ENCODE measurements at places on chromosomes 4 and X.

GRCh38 chrX:23246001-23246400 lies 88.6 kb upstream of the PTCHD1 start:
- no peak for DNase-seq

GRCh38 chr4:13464543-13464942 lies 19.6 kb downstream of the RAB28 start:
- DNase-seq, result no peak

DNA sequence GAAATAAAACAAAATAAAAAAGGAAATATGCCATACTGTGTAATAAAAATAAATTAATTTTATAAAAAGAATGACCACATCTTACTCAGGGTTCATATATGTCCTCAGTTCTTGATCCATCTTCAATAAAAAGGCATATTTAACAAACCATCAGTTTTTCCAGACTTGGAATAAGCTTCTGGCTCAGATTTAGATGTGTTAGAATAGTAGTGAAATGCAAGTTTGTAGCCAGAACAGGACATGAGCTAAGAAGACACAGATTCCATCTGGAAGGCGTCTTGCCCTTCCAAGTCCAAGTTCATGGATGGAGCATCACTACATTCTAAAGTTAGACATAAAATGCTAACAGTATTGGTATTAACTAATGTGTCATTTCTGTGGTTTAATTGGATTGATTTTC lies 10.3 kb upstream of the LSM6 start:
- DNase-seq, result no peak

GRCh38 chrX:49178537-49178936 lies 6.8 kb downstream of the PLP2 start:
- DNase-seq, result no peak

- DNase-seq, result no peak
Measured at GRCh38 chr4:39636531-39637184, 2.0 kb downstream of the SMIM14 start.

GRCh38 chr4:154982187-154983047 lies 201.3 kb downstream of the RBM46 start:
- no peak for DNase-seq

- DNase-seq, result no peak
Measured at GRCh38 chr4:128275346-128275745, 12.3 kb downstream of the PGRMC2 start.

GRCh38 chr4:185061610-185062009 lies 43.3 kb downstream of the HELT start:
- DNase-seq, result no peak

- no peak for DNase-seq
Measured at GRCh38 chr4:113564493-113564892, 197.0 kb downstream of the CAMK2D start.

- peak; percentile 60 for DNase-seq
Measured at GRCh38 chrX:129769467-129770154, 10.1 kb upstream of the SASH3 start.

DNA sequence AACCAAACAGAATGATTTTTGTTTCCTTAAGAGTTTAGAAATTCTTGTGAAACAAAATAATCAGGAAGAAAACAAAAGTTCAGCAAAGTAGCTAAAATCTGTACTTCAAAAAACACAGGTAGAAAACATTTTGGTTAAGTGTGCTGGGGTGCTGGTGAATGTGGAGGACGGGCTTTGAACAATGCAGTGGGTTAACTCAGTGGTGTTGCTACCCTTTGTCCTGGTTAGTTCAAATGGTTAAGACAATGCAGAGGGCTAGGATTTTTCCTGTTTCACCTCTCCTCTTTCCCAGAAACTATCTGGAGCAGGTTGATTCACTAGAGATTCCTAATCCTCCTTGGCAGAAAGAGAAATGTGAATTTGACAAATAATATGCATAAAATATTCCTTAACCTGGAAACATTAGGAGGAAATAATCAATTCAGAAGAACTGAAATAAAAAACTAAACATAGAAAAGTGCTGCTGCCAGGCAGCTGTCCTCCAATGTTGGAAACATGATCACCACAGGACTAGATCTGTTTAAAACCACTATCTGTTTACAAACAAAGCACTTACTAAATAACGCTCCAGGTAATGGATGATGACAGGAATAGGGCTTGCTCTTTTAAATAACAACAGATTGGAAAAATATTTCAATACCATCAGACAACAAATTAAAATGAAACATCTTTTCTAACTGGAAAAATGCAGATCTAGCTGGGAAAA lies 148.9 kb downstream of the MAML3 start:
- no peak for DNase-seq

DNA sequence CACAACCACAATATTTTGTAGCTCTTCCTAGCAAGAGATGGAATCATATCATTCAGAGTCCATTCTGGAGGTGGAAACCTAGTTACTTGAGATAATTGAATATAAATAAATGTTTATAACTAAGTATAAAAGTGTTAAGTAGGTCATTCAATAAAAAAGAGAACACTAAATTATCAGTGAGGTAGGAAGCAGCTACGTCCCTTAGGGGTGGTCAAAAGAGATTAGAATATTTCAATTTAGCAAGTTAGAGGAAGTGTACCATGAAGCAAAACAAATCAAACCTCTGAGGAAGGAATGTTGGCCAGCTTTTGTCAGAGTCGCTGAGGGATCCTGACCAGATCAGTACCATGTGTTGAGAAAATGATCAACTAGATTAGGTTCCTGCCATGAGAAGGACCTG lies 38.0 kb downstream of the GK2 start:
- DNase-seq, result no peak

GRCh38 chr4:156251373-156252065 lies 297.9 kb upstream of the CTSO start:
- no peak for DNase-seq

DNA sequence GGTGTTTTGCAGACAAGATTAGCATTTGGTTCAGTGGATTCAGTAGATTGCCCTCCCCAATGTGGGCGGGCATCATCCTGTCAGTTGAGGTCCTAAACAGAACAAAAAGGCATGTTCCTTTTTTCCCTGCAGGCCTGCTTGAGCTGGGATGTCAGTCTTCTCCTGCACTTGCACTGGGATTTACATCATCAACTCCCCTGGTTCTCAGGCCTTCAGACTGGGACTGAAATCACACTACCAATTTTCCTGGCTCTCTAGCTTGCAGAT lies 278.9 kb upstream of the FTHL17 start:
- DNase-seq, result no peak

DNA sequence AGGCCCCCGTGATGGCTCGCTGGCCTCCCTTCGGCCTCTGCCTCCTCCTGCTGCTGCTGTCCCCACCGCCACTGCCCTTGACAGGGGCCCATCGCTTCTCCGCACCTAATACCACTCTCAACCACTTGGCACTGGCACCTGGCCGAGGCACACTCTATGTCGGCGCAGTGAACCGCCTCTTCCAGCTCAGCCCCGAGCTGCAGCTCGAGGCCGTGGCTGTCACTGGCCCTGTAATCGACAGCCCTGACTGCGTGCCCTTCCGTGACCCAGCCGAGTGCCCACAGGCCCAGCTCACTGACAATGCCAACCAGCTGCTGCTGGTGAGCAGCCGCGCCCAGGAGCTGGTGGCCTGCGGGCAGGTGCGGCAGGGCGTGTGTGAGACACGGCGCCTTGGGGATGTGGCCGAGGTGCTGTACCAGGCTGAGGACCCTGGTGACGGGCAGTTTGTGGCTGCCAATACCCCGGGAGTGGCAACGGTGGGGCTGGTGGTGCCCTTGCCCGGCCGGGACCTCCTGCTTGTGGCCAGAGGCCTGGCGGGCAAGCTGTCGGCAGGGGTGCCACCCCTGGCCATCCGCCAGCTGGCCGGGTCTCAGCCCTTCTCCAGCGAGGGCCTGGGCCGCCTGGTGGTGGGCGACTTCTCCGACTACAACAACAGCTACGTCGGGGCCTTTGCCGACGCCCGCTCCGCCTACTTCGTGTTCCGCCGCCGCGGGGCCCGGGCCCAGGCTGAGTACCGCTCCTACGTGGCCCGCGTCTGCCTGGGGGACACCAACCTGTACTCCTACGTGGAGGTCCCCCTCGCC lies 3.0 kb downstream of the PLXNB3 start:
- no peak for DNase-seq

- DNase-seq, result no peak
Measured at GRCh38 chr4:177131736-177132135, 177.9 kb upstream of the NEIL3 start.

DNA sequence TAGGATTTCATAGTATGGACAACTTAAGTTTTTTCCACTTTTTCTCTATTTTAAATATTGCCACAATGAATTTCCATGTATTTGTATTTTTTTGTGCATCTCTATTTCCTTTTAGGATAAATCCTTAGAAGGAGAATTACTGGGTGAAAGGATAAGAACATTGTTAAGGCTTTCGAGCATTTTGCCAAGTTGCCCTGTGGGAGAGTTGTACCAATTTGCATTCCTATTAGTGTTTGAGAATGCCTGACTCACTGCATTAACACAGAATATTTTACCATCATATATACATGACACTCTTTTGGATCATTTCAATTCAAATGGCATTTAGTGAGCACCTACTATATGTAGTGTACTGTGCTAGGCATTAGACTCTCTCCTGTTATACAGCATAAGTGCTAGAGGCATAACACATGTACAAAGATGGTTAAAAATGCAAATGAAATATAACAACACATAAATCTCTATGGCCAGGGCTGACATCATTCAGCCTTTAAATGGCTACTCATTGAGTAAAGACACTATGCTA lies 57.0 kb downstream of the PLAC1 start:
- no peak for DNase-seq

- DNase-seq, result no peak
Measured at GRCh38 chr4:24856586-24856985, 56.3 kb downstream of the CCDC149 start.

DNA sequence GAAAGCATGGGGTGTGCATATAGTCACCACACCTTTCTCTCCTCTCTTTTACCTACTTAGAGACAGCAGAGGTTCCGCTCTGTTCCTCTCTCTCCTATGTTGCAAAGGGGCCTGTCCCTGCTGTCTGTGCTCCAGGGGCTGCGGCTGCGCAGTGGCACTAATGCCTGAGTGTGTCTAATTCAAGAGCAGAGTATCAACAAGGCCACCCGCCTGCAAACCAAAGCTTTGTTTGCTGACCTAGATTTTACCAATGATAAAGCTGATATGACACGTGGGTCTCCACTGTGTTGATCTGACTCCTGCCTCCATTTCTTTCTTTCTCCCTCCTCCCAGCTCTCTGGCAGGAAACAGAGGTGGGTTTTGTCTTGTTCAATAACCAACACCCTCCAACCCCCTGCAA lies 74.9 kb downstream of the NSG1 start:
- DNase-seq, result no peak

DNA sequence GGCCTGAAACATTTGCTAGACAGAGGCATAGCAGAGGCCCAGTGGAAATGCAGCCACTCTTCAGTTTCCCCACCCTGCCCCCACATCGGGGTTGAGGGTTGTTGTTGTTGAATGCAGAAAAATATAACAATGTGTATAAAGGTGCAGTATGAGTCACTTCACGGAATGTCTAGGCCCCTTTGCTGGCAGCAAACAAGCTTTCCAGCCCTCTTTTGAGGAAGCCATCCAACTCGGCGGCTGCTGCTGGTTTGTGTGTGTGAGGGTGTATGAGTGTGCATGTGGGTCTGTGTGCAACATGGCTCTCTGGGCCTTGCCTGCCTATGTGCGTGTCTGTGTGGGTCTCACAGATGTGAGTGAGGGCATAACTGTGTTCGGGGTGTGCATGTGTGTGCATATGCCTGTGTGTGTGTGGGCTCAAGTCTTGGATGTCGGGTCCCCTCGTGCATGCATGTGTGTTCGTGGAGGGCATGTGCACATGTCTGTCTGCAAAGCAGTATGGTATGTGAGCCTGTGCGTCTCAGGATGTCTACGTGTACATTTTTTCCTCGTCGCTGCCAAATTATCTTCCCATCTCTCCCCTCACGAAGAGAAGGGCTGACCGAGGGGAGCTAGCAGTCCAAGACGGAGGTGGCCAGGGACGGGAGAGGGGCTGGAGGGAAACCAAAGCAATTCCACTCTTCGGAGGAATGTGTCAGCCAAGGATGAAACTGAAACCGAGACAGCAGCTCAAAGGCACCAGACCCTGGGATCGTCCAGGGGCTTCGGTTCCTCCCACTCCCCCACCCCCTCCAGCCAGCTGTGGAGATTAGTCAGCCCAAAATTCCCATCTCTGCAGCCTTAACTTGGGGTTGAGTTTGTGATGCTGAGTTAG lies 8.4 kb upstream of the ELF4 start:
- DNase-seq, result no peak

DNA sequence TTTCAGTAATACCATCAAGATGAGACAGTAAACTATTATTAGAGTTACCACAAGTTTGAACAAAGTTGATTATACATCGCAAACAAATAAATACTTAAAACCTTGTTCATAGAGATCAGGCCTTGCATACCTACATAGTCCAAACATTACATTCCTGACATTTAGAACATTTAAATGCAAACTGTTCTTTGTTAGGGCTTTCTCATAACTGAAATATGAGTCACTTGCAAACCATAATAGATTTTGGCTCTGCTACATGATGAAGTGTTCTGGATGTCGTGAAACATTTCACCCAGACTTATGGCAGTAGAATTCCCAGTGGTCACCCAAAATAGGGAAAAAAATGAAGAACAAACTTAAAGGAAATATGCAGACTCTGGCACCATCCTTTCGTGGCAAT lies 75.0 kb downstream of the FAT4 start:
- no peak for DNase-seq

DNA sequence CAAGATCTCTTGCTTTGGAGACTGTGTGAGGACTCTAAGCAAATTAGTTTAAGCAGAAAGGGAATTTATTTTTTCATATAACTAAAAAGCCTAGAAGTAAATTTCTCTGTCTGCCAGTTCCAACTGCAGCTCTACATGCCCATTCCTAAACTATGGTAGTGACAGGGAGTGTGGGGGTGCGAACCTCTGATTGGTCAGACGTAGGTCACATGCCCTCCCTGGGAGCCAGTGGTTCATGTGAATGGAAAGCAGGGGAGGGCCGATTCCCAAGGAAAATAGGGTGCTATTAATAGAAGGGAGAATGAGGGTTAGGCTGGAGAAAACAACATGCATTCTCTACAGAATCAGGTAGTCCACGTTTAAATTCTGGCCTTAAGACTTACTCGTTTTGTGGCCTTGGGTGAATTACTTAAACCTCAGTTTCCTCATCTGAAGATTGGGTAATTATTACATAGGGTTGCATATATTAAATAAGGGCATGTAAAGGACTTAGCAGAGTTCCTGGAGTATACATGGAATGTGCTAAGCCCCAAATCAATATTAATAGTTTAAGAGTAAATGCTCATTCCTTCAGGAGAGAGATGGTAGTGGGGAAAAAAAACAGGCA lies 7.2 kb downstream of the RAB33B start:
- no peak for DNase-seq

- DNase-seq, result no peak
Measured at GRCh38 chr4:1310796-1311631, 21.3 kb downstream of the MAEA start.

- DNase-seq, result no peak
Measured at GRCh38 chrX:3994315-3994714, 280.9 kb upstream of the PRKX start.

DNA sequence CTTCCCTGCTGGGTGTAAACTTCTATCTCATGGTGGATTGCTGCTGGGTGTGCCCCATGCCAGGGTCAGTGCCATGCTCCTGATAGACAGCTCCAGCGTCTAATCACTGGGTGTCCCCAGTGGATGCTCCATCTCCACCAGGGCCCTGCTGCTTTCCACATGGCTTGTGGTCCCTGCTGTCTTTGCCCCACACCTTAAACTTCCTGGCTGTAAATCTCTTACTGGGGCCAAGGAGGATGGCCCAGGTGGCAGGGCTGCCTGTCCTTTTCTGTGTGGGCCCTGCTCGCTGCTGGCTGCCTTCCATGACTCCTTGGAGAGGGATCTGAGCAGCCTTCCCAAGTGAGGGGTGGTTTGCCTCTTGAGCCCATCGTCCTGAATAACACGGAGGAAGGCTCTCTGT lies 51.8 kb downstream of the RGS12 start:
- DNase-seq, result no peak

- no peak for DNase-seq
Measured at GRCh38 chr4:176475067-176475466, 155.3 kb downstream of the SPCS3 start.

Data from stimulated activated CD4-positive, alpha-beta T cell treated with anti-CD3 and anti-CD28 coated beads, Interleukin-1b, Interleukin-23, amount 100 ng/mL, for 1 hour (primary cell).